ENCODE measurements at places on chromosomes 5 and 9.

- DNase-seq: no peak
These were observed 32.0 kb upstream of the TTC1 start for GRCh38 chr5:159976921-159977320.

DNA sequence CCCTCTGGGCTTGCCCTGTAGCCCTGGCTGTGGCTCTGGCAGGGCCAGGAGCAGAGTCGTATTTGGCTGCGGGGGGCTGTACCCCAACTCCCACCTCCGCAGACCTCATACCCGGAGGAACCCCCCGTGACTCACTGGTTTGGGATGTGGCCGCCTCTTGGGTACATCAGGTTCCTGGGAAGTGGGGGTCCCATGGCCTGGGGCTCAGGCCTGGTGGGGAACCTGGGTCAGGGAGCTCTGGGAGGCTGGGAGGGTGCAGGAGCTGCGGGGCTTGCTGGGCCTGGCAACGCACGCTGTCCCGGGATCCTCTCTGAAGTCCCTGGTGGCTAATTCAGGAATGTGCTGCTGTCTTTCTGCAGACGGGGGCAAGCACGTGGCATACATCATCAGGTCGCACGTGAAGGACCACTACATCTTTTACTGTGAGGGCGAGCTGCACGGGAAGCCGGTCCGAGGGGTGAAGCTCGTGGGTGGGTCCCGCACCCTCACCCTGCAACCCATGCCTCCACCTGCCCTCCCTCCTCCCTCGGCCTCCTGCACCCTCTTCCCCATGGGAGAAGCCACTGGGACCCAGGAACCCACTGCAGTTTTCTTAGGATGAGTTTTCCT, 2.4 kb downstream of the LCN1 start:
- DNase-seq: no peak

GRCh38 chr9:123761905-123762605, 167.9 kb downstream of the DENND1A start:
- no peak for DNase-seq

GRCh38 chr9:94907264-94907936, 180.9 kb downstream of the AOPEP start:
- no peak for DNase-seq

GRCh38 chr9:86867804-86868313, 79.4 kb downstream of the GAS1 start:
- peak; percentile 55 for DNase-seq

GRCh38 chr5:175597718-175598117, 60.2 kb upstream of the HRH2 start:
- no peak for DNase-seq

- DNase-seq: peak; percentile 24
These were observed 250.2 kb upstream of the PTGER4 start for GRCh38 chr5:40429258-40430100.

DNA sequence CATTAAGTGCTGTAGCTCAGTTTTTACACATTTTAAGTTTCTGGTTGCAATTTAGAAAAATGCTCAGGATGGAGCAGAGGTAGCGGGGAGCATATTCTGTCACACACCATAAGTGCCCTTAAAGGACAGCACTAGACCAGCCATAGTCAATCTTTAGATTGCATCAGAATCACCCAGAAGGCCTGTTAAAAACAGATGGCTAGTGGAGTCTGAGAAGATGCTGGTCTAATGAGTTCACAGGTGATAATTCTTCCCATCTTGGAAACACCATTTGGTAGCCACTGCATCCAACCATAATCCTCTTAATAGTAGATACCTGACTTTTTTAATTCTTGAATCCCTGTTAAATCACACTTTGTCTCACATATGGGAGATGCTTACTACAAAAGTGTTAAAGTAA, 113.2 kb downstream of the CDH18 start:
- DNase-seq: no peak

DNA sequence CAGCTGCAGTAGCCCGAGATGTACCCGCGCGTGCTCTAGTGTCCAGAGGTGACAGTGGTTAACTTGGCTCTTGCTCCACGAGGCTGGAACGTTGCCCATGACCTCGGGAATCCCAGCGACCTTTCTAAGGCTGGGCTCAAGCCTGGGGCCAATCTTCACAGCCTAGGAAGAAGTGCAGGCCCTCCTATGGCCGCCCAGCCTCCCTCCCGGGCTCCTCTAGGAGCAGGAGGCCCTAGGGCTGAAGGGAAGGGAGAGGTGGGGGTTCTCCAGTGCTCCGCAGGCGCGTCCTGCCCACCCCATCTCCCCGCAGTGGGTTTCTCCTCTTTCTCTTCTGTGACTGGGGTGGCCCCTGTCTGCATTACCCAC, 13.3 kb downstream of the NR2F1 start:
- no peak for DNase-seq

DNA sequence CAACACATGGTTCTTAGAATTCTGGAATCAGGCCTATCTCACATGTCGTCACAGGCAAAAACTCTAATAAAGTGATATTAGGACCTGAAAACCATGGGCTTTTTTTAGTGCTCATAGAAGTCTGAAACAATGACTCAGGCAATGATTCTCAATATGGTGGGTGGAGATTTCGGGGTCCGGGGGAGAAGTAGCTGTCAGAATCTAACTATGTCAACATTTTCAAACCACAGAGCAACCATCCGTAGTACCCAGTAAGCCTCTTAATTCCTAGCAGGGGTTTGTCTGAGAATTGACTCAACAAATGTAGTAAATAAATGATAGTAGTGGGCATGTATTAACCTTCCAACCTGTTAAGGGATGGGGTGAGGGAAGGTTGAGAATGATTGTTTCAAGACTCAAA, 2.6 kb downstream of the AMACR start:
- DNase-seq: no peak

DNA sequence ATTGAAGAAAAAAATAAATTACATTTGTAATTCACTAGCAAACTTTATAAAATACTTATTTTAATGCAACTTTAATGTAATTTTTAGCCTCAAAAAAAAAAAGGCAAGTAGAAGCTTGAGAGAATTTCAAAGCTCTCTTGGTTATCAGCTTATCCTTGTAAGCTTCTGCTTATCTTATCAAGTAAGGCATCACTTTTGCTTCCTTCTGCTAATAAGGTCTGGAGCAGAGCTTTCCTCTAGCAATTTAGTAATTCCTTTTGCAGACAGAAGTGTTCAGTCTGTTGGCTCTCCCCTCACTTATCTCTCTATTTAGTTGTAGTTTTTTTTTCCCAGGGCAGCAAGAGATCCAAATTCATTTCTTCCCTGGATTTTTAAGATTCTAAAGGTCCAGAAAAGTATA, 525.0 kb downstream of the ISL1 start:
- DNase-seq: no peak

GRCh38 chr9:6605202-6605601, 40.3 kb downstream of the GLDC start:
- DNase-seq: peak; percentile 39

- peak; percentile 29 for DNase-seq
These were observed 176.0 kb downstream of the OLFM1 start for GRCh38 chr9:135263511-135263910.

- DNase-seq: peak; percentile 13
These were observed 34.2 kb upstream of the GRPEL2 start for GRCh38 chr5:149310947-149311658.

- peak; percentile 78 for DNase-seq
These were observed at the start of gene PRXL2C for GRCh38 chr9:96655198-96655851. PRXL2C (minus strand) TSS chr9:96655317; CDS start chr9:96655281, 36 bp downstream.

- DNase-seq: peak; percentile 88
These were observed 35.0 kb downstream of the LRRTM2 start for GRCh38 chr5:138840103-138840502.

DNA sequence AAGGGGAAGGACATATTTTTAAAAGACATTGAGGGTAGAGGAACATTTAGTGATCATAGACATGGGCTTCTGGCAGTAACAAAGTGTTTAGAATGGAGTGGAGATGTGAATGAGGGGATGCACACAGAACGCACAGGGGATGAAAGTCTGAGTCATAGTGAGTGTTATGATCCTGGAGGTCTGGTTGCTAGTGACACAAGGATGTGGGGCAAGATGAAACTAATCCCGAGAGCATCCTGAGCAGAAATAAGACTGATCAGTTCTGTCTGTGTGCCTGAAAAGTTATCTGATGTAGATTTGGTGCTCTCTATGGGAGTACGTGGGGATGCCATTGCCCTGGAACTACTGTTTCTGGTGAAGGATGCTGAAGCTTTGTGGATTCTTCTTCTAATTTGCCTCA, 141.1 kb downstream of the CHSY3 start:
- no peak for DNase-seq

DNA sequence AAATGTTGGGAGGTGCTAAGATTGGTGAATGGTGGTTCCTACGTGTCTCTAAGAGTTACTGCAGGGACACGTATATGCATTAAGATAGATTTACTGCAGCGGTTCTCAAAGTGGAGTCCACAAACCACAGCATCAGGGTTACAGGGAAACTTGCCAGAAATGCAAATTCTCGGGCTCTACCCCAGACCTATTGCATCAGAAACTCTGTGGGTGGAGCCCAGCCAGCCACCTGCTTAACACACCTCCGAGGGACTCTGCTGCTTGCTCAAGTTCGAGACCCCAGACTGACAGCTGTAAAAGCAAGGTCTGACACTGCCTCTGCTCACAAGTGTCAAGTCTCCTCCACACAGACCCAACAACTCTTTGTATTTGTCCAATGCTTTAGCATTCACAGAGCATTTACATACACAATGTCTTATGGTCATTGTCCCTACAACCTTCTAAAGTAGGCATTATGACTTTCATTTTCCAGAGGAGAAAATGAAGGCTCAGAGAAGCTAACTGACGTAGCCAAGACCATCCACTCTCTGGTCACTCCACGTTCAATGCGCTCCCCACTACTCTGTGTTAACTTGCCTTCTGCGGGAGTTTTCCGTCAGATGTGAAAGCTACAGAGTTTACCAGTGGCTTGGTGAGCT, 48.8 kb downstream of the HSD17B3 start:
- no peak for DNase-seq

- DNase-seq: no peak
These were observed 83.5 kb downstream of the FEM1C start for GRCh38 chr5:115461093-115461492.

DNA sequence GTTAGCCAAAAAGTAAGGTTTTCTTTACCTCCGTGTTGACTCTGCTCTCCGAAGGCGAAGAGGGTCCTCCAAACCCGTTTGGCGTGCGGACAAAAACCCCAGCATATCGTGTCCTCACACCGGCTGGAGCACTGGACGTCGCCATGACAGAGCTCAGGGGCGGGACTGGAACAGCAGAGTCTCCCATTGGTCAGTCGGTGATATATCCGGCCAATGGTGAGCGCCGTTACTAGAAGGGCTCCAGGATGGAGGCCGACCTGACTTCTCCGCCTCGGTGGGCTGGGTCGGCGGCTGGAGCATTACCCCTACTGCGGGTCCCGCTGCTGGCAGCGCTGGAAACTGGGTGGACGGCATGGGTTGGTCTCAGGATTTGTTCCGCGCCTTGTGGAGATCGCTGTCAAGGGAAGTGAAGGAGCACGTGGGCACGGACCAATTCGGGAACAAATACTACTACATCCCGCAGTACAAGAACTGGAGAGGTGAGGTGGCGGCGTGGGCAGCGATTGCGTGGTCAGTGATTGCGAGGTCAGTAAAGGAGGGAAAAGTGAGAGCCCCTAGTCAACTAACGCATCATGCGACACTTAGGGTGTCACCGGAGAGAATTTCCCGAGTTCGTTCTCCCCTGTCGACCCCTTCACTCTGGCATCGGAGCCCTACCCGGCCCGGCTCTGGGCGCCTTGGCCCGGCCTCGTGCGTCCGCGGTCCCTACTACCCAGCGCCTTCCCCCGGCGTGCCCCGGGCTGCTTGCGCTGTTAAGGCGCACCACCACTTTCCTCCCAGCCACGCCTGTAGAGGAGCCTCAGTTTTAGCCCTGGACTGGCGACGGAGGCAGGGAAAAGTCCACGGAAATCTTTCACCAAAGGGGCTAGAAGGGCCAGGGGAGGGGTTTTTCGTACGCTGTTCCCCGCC, at the start of the genes ERCC8 and NDUFAF2:
Gene ERCC8 (minus strand): TSS at position 167 of the 909 bp plus-strand sequence. CDS start 62 bp downstream, at position 105.
Gene NDUFAF2 (plus strand): TSS at position 302 of the 909 bp plus-strand sequence. CDS start 51 bp downstream, at position 353.
- peak; percentile 99 for DNase-seq

DNA sequence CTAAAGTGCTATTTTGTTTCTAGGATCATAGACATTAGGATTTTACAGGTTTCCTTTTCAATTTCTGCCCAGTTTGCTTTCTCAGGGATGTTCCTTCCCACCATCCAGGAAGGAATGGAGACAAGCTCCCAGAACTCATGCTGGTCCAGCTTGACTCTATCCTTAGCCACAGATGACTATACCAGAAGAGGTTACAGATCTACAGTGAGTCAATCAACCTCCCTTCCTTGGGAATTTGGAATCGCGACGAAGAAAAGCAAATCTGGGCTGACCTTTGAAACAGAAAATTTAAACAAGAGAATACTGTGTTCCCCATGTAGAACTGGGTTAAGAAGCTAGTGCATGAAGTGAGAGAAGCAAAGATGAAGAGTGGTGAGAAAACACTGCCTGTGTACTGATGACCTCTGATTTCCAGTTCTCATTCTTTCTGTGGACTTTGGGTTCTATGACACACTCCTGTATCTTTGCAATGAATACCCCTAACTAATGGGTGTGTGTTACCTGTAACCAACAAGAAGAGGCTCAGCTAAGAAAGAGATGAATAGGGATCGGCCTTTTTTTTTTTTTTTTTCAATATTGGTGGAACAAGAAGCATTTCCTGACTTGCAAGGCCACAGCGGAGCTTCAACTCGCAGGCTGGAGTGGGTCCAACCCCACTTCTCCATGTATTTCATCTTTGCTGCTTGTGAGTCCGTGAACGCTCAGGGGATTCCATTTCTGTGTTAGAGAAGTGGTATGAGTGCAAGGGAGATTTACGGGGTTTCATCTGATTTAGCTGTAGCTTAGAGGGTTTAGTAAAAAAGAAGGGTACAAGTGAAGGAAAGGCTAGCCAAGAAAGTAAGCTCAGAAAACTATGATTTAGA, 563.9 kb upstream of the CLINT1 start:
- DNase-seq: no peak

DNA sequence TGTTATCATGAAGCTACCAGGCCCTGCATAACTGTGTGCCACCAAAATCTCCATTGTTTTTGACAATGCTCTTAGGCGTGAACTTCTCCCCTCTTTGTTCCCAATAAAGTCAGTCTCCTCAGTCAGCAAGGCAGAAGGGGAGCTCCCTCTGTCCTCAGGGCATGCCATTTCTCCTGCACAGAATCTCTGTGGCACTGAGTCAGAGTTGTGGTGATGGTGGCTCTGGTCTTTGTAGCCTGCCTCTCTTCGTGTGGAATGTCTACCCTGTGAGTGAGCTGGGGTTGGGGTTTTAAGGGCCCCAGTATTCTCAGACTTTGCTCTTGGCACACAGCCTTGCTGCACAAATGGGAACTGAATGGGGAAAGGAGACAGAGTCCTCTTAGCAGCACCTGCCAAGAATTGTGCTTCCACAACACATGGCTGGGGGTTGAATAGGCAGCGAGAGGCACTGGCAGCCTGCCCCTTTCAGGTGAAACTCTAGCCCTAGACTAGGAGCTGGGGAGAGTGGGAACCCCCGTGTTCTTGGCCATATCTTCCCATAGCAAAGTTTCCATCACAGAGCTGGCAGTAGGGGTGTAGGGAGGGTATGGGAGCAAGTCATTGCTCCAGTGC, 146.6 kb downstream of the SH3GL2 start:
- DNase-seq: no peak

DNA sequence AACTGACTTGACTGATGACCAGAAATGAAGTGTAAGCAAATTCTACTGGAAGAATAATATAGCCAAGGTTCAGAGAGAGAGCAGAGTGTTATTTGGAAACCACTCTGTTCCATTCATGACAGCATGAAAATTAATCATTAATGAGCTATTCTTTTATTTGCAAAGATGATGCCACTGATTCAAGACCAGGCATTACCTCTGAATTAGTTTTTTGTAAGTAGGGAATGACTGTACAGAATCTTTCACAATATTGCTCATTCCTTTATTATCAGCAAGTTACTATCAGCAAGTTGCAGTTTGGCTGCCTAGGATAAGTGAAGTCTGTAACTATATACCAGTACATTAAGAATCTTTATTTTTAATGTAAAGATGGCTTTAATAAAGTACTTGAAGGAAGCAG, 75.1 kb upstream of the RGMB start:
- no peak for DNase-seq

Measured in eye (tissue), 1 donor.